ENCODE measurements at places on chromosomes 7 and 10.

GRCh38 chr7:104894726-104895521 is 119.1 kb upstream of the KMT2E start:
- no peaks in the 10 kb centered on the region for H3K4me1 ChIP-seq
- H3K4me3 ChIP-seq: no peak overlapping the region
- no peaks in the 10 kb centered on the region for H3K36me3 ChIP-seq
- no peak overlapping the region for H3K27ac ChIP-seq
- H3K27me3 ChIP-seq: no peaks in the 10 kb centered on the region

- H3K27ac ChIP-seq: no peak overlapping the region
- H3K4me3 ChIP-seq: no peak overlapping the region
- no peaks in the 10 kb centered on the region for H3K27me3 ChIP-seq
- no peaks in the 10 kb centered on the region for H3K4me1 ChIP-seq
- no peaks in the 10 kb centered on the region for H3K36me3 ChIP-seq
Observed at GRCh38 chr10:78531088-78531487, 497.4 kb downstream of the RPS24 start.

GRCh38 chr7:2670720-2671391 is 17.1 kb upstream of the AMZ1 start:
- DNase-seq: peak; percentile 63
- H3K36me3 ChIP-seq: no peaks in the 10 kb centered on the region
- H3K4me3 ChIP-seq: no peak overlapping the region
- no peak overlapping the region for H3K27ac ChIP-seq
- peaks cover 6% of the 10 kb centered on the region for H3K4me1 ChIP-seq

GRCh38 chr7:24241206-24241605 is 42.8 kb upstream of the NPY start:
- H3K27ac ChIP-seq: no peak overlapping the region
- no peaks in the 10 kb centered on the region for H3K27me3 ChIP-seq
- no peaks in the 10 kb centered on the region for H3K4me1 ChIP-seq
- no peak overlapping the region for H3K4me3 ChIP-seq
- no peaks in the 10 kb centered on the region for H3K36me3 ChIP-seq

DNA sequence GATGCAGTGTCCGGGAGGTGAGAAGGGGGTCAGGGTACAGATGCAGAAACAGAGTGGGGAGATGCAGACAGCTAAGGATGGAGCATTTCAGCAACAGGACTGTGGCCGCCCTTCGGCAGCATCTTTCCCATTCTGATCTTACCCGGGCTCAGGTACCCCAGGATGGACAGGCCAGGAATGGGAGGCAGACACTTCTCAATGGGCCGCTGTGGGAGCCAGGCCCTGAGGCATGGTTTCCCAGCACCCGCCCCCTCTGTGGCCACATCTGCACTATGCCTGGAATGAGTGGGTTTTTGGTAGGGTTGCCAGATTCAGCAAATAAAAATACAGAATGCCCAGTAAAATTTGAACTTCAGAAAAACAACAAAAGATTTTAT is 105.2 kb upstream of the CTBP2 start:
- H3K27me3 ChIP-seq: no peaks in the 10 kb centered on the region
- no peaks in the 10 kb centered on the region for H3K4me1 ChIP-seq
- DNase-seq: no peak
- no peak overlapping the region for H3K4me3 ChIP-seq
- no peak overlapping the region for H3K27ac ChIP-seq

GRCh38 chr7:100088095-100088620 is 611 bp upstream of the COPS6 start:
- H3K4me3 ChIP-seq: peak overlapping the region; percentile 61
- H3K27ac ChIP-seq: peak overlapping the region; percentile 87
- peaks cover 6% of the 10 kb centered on the region for H3K36me3 ChIP-seq
- H3K4me1 ChIP-seq: peaks cover 11% of the 10 kb centered on the region
- H3K27me3 ChIP-seq: no peaks in the 10 kb centered on the region
- peak; percentile 5 for DNase-seq

DNA sequence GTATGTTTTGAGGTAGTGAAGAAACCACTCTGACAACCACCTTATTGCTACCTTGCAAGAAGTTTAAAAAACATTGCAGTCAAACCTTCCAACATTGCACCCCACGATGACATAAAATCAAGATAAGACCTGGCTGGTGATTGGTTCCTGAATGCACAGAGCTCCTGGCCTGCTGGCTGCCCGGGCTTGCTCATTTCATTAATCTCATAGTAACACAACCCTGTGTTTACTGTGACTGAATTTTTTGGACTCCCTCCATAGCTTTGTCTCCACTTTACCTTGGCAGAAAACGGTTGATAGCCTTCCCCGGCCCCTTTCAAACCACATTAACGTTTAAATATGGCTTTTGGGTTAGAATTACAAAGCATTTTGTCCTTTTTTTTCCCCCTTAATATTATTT is 27.5 kb downstream of the VWA2 start:
- H3K4me1 ChIP-seq: no peaks in the 10 kb centered on the region
- no peaks in the 10 kb centered on the region for H3K36me3 ChIP-seq
- no peak overlapping the region for H3K27ac ChIP-seq

- H3K36me3 ChIP-seq: no peaks in the 10 kb centered on the region
- no peak overlapping the region for H3K4me3 ChIP-seq
- H3K27me3 ChIP-seq: no peaks in the 10 kb centered on the region
Observed at GRCh38 chr7:8143151-8143874, 118.7 kb downstream of the ICA1 start.

- H3K36me3 ChIP-seq: no peaks in the 10 kb centered on the region
- no peak overlapping the region for H3K27ac ChIP-seq
Observed at GRCh38 chr10:28858646-28859045, 181.3 kb downstream of the BAMBI start.

DNA sequence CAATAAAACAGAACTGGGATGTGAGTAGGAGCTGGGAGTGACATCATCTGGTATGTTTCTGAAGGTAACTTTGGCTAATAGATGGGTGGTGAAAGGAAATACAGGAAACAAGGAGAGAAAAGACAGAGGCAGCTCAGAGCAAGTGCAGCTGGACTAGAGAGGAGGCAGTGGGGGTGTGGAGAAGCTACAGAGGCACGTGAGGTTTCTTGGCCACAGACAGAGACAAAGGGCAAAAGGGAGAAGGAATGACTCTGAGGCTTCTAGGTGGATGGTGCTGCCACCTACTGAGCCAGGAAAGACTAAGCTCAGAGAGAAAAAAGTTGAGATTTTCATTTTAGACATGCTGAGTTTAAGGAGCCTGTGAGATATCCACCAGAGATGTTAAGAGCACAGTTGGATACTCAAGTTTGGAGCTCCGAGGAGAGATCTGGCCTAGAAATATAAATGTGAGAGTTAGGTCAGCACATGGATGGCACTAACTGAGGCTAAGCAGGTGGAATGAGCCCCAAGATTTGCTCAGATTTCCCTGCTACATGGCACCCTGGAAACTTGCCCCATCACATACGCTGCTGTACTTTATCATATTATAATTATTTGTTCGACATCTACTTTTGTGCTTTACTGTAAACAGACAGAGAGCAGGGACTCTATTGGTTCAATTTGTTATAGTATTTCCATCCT is 293.0 kb upstream of the IMMP2L start:
- no peak overlapping the region for H3K4me3 ChIP-seq
- no peak overlapping the region for H3K27ac ChIP-seq
- no peaks in the 10 kb centered on the region for H3K27me3 ChIP-seq
- H3K4me1 ChIP-seq: no peaks in the 10 kb centered on the region

- DNase-seq: no peak
- H3K4me1 ChIP-seq: no peaks in the 10 kb centered on the region
- no peaks in the 10 kb centered on the region for H3K36me3 ChIP-seq
- no peaks in the 10 kb centered on the region for H3K27me3 ChIP-seq
Observed at GRCh38 chr10:81866753-81867152, 8.2 kb upstream of the NRG3 start.

DNA sequence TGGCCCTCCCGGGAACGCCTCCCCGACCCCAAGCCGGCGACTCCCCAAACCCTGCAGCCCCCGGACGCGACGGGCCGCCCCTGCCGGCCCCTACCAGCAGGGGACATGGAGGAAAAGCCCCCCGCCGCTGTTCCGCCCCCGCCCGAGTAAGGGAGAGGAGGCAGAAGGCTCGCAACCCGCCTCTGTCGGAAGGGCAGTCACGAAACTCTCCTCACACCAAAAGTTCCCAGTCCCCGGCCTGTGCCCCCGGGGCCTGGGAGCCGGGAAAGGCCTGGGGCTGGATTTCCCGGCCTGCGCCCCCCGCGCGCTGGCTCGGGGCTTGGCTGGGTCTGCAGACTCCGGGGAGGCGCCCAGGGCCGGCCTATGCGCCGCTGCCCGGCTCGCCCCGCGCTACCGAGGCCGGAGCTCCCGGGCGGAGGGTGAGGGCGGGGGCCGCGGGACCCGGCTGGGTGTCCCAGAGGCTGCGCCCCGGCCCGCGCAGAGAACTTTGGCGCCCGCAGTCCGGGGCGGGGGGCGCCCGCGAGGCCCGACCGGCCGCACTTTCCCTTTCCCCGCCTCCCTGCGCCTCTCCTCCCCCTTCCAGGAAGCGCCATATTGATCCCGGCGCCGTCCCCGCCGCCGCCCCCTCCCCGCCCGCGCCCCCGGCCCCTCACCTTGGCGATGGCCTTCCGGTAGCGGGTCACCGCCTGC is 728 bp downstream of the PARD3 start:
- H3K4me1 ChIP-seq: no peaks in the 10 kb centered on the region
- no peaks in the 10 kb centered on the region for H3K27me3 ChIP-seq
- H3K36me3 ChIP-seq: no peaks in the 10 kb centered on the region

- DNase-seq: no peak
- H3K27ac ChIP-seq: no peak overlapping the region
- H3K4me3 ChIP-seq: no peak overlapping the region
- H3K36me3 ChIP-seq: no peaks in the 10 kb centered on the region
- no peaks in the 10 kb centered on the region for H3K4me1 ChIP-seq
- no peaks in the 10 kb centered on the region for H3K27me3 ChIP-seq
Observed at GRCh38 chr7:126065766-126066165, 1136.1 kb upstream of the POT1 start.

- H3K36me3 ChIP-seq: no peaks in the 10 kb centered on the region
- H3K27me3 ChIP-seq: no peaks in the 10 kb centered on the region
- DNase-seq: no peak
Observed at GRCh38 chr7:92783260-92784201, 52.8 kb downstream of the CDK6 start.

GRCh38 chr7:157077021-157077420 is 61.7 kb upstream of the UBE3C start:
- H3K36me3 ChIP-seq: no peaks in the 10 kb centered on the region
- H3K27ac ChIP-seq: no peak overlapping the region
- DNase-seq: no peak
- no peak overlapping the region for H3K4me3 ChIP-seq

- no peaks in the 10 kb centered on the region for H3K36me3 ChIP-seq
- H3K27ac ChIP-seq: no peak overlapping the region
- H3K27me3 ChIP-seq: no peaks in the 10 kb centered on the region
- DNase-seq: no peak
Observed at GRCh38 chr10:29280488-29280840, 8.4 kb upstream of the LYZL1 start.

- H3K27ac ChIP-seq: no peak overlapping the region
- H3K36me3 ChIP-seq: no peaks in the 10 kb centered on the region
- DNase-seq: no peak
- H3K4me1 ChIP-seq: no peaks in the 10 kb centered on the region
Observed at GRCh38 chr7:18975689-18976280, 141.7 kb downstream of the TWIST1 start.

Measured in naive thymus-derived CD4-positive, alpha-beta T cell (primary cell).